CD4-positive, alpha-beta T cell treated with Interferon gamma for 1 hour (primary cell): ENCODE measurements at places on chromosomes 2 and 18.
A peak's percentile ranks its signal among the peaks of the same experiment; 100 is the strongest.

DNA sequence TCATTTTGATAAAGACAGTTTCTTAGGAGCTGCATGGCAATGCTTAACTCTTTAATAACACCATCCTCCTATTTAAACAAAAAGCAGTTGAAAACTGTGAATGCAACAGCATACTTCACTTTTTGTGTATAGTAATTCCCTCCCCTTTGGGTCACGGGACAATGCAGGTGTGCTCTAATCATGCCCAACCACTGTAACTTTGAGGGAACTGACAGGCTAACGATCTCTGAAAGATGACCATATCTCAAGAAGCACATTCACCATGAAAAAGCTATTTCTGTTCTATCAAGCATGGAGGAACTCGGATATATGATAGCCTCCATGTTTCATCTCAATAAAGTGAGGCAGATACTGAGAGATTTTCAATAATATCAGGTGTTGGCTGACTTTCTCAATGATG lies 81.1 kb upstream of the CD226 start:
- no peak for DNase-seq

- no peak for DNase-seq
Measured at GRCh38 chr2:229943171-229943570, 20.9 kb downstream of the FBXO36 start.

DNA sequence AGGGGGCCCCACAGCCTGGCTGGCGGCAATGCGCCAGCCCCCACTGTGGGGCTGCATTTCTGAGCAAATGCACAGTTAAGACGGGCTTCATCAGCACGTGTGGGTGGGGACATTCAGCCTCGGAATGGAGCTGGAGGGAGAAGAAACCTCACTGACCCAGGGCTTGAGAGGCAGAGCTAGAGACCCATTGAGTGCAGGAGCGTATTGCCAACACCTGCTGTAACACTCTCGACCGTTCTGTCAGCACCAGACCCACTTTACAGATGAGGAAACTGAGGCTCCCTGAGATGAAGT lies 200.9 kb upstream of the RAB6C start:
- no peak for DNase-seq

- DNase-seq: no peak
Measured at GRCh38 chr2:57876313-57876712, 170.3 kb upstream of the VRK2 start.

- DNase-seq: no peak
Measured at GRCh38 chr2:198385856-198386255, 581.5 kb downstream of the PLCL1 start.

- DNase-seq: peak; percentile 41
Measured at GRCh38 chr18:13218368-13218991, at the start of gene LDLRAD4. TSS of gene LDLRAD4 (plus strand) at chr18:13218760.

DNA sequence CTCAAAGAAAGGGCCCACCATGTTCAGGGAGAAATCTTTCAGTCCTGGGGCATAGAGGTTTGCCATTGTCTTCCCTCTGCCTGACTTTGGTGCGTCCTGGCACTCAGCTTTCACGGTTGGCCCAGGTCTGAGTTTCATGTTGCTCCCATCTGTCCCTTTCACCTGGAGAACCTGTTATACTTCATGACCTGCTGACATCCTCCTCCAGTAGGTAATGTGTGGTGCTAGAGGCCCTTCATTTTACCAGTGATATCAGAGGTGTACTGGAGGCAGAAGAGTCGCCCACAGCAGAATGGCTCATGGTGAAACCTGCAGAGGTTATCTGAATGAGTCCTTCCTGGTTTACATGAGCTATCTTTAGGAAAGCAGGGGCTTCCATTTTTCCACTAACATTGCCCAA lies 128.8 kb upstream of the DLX2 start:
- DNase-seq: no peak

- DNase-seq: no peak
Measured at GRCh38 chr18:62420151-62420512, 95.0 kb downstream of the TNFRSF11A start.

DNA sequence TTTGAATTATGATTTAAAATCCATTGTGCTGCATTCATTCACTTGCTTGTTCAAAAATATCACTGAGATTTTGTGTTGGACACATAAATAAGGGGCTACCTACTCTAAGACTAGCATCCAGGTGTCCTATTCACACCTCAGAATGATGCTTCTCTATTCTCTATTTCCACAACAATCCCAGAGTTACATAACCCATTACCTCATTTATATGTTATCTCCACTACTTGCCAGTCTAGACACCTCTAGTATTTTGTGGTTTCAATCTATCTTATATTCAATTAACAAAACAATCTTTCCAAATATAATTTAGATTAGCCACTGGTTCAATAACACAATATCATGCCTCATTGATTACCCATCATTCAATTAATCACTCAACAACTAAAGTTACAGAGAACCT lies 409.8 kb downstream of the NCKAP5 start:
- DNase-seq: no peak

DNA sequence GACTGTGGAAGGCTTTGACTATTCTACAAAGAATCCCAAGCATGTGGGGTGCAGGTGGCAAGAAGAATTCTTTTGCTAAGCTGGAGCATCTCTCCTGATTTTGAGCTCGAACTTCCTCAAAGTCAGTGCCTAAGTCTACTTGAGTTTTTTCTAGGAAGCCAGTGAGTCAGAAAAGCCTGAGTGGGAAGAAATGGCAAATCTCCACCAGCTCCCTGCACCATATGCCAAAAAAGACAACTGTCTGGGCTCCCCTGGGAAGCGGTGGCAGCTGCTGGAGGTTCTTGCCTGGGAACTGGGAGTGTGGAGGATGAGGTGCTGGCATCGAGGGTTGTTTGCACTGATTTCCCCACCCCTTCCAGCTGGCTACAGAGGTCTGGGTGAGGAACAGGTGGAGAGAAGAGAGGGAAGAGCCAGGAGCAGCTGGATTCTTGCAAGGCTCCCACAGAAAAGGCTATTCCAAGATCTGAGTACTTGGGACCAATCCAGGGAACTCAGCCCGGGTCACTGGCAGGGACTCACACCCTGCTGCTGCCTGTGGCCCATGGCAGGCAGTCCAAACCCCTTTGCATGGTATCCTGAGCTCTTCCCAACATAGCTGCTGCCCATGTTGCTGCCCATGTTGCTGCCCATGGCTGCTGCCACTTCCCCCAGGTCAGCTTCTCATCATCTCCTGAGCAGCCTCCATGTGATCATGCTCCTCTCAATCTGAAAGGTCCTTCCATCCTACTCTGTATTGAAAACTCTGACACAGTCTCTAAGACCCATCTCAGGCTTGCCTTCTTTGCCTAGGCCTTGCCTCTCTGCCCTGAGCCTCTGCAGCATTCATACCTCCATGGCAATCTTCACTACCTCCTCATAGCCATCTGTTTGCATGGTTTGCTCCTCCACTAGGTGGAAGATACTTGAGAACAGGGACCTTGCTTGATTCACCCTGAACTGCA lies 128.3 kb upstream of the SPATS2L start:
- DNase-seq: no peak

GRCh38 chr2:186348200-186348599 lies 137.9 kb upstream of the ZC3H15 start:
- DNase-seq: no peak

DNA sequence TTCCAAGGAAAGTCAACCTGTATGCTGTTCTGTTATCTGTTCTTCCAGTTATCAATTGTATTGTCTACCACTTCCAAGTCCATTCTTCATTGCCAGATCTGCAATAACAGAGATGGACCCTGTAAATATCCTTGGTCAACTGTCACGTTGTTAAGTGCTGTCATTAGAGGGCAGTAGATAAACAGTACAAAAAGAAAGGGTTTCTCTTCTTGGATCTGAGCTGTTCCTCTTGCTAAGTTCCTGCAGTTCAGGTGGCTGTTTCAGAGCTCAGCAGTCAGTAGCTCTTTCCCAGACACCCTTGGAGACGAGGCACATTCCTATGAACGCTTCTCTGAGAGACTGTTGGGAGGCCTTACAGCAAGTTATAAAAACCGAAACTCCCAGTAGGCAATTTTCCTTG lies 957.1 kb upstream of the CHAC2 start:
- DNase-seq: no peak

DNA sequence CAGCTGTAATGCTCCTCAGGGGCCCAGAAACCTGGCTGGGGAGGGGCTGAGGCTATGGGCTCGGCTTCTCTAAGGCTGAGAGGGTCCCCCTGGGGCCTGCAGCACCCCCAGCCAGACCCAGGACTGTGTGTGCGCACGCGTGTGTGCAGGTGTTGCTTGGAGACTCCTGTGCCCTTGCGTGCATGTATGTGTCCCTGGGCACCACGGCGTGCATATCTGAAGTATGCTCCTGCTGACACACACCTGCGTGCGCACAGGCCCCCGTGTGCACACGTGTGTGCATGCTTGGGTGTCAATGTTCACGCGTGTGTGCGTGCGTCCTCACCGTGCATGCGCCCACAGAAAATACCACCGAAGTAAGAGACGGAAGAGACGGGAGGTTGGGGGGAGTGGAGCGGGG lies 14.9 kb upstream of the ECEL1 start:
- peak; percentile 42 for DNase-seq

DNA sequence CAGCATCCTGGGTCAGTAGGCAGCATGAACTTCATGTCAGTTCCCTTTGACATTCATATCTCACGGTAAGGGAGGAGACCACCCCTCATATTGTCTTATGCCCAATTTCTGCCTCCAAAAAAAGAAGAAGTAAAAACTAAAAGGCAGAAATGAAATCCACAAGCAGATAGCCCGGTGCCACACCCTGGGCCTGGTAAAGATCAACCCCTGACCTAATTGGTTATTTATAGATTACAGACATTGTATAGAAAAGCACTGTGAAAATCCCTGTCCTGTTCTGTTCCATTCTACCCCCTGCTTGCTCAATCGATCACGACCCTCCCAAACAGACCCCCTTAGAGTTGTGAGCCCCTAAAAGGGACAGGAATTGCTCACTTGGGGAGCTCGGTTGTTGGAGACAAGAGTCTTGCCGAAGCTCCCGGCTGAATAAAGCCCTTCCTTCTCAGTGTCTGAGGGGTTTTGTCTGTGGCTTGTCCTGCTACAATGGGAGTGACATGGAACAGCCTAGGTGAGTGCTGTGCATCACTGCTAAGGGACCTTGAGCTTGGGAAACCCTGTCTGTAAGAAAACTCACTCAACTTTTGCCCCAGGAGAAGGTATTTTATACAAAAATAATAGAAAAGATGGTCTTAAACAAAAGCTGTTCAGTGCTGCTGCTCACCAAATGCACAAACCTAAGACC lies 11.1 kb downstream of the NDUFV2 start:
- DNase-seq: peak; percentile 31

GRCh38 chr2:183967756-183968155 lies 630.6 kb upstream of the ZNF804A start:
- no peak for DNase-seq

DNA sequence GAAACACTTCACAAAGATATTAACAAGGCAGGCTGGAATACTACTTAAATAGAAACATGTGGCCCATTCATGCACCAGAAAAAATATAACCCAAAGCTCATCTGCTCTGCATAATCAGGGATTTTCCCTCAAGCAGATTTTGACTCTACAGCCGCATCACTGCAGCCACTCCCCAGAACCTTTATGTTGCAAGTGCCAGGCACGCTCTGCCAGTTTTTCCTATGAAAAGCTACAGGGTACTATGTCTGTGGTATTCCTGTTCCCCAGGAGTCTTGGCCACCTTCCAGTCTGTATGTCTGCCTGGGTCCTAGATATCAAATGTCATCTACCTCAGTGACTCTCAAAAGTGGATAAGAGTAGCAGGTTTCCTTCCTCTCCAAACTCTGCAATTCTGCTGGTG lies 3.8 kb downstream of the COA5 start:
- no peak for DNase-seq

- no peak for DNase-seq
Measured at GRCh38 chr2:7154656-7155055, 237.4 kb downstream of the RNF144A start.

- DNase-seq: no peak
Measured at GRCh38 chr2:1253629-1254028, 159.6 kb upstream of the TPO start.

DNA sequence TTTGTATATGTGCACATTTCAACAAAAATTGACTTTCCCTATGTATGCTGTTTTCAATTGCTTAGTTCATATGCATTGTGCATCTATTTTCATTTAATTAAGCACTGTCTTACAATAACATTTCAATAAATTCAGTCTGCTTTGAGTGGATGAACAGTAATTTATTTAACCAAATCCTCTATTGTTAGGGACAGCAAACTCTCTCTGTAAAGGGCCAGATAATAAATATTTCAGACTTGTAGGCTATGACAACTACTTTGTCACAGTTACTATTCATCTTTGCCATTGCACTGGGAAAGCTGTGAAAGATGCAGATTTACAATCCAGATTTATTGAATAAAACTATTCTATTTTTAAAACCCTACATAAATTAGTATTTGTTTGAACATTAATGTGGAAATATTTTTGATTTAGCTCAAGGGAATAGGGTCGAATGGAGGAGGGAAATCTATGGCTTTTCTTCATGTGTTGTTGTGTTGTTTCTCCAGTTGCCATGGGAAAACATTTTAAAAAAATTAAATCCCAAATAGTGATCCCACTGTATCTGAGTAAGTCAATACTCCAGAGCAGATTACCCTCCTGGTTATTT lies 14.2 kb upstream of the RAB27B start:
- no peak for DNase-seq

- no peak for DNase-seq
Measured at GRCh38 chr18:75054046-75054445, 154.9 kb downstream of the PTGR3 start.

DNA sequence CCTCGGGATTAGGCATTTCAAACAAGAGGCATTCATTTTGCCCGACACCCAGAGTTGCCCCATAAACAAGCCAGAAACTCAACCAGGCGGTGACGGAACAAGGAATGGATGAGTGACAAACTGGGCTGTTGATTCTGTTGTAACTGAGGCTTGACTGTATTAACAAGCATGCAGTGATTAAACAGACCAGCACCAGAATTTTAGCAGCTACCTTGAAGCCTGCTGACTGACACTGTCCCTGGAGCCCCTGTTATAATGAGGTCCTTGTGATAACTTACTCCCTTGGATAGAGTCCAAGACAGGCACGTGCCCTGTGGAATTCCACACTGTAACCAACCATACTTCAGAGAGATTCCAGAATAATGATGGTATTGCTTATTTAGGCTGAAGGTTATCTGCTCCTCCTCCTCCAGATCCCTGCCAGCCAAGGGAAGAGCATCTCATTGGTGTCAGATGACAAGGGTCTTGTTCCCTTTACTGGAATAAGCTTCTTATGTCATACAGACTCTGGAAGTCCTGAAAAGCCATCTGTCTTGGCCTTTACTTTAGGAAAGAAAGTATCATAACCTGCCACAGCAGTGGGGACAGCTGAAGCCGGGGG lies 97.1 kb upstream of the RMDN2 start:
- no peak for DNase-seq

- DNase-seq: no peak
Measured at GRCh38 chr2:172082944-172083627, 2.2 kb upstream of the DLX1 start.

DNA sequence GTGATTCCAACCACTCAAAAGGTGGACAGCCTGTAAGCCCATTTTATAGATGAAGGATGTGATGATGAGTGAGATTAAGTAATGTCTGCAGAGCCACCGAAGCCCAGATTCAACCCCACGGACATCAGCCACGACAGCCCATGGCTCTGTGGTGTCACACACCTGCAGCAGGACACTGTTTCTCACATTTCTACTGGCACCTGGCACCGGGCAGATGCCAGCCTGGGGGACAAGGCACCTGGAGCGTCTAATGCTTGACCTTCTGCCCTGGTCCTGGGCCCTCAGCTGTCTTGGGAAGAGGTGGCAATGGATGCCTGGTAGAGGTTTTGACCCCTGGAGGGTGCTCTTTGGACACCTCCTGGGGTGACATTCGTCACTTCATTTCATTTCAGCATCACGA lies 176.3 kb downstream of the ANAPC1 start:
- no peak for DNase-seq

GRCh38 chr2:230906471-230907230 lies 18.4 kb downstream of the GPR55 start:
- DNase-seq: no peak

GRCh38 chr2:86195055-86195807 lies at the start of gene IMMT:
TSS of gene IMMT (minus strand) at chr2:86195462. CDS start at chr2:86195382, 80 bp downstream.
- peak; percentile 91 for DNase-seq
